Cerebellum (tissue), 4 donors: ENCODE measurements at places on chromosomes 2 and 18.

GRCh38 chr2:96225016-96225533 is 16.4 kb upstream of the STARD7 start:
- no peak for DNase-seq

DNA sequence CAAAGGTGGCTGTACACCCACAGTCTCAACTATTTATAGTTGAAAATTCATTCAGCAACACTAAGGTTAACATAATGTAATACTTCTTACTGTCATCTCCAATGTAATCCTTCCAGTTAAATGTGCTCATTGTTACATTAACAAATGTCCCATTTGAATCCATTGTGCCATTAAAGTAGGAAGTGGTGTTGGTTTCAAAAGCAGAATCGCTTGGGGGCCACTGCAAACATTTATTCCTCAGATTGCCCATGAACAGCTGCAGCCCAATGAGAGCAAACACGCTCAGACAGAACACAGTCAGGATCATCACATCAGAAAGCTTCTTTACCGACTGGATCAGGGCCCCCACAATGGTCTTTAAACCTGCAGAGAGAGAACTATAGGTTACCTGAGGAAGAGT is 41.4 kb downstream of the SCN3A start:
- no peak for DNase-seq

DNA sequence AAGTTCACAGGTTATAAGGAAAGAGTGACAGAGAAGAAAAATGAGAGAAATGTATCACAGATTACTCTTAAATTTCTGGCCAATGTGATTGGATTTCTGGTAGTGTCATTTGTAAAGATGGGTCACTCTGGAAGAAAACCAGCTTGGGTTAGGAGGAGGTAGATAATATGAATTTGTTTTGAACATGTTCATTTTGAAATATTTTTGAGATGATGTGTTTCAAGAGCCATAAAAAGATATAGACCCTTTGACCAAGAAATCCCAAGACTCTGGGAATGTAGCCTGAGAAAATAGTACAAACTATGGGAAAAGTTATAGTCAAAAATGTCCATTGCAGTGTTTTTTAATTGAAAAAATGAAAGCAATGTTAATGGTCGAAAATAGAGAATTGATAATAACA is 70.7 kb downstream of the CALCRL start:
- DNase-seq = no peak

DNA sequence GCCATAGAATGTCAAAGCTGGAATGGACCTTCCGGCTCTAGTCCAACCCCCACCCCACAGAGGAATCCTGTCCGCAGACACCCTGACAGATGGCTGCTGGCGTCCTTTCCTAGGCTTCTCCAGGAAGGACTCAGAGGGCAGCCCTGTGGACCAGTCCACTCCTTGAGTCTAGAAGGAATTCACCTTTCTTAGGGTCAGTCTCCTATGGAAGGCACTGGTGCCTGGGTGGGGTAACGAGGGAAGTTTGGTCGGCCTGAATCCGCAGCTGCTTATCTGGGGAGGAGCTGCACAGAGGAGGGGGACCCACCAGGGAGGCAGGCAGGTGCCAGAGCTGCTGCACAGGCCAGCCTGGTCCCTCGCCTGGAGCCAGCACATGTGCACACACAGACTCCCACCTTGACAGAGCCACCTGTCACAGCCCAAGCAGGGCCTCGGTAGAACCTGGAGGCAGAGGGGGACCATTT is 2.5 kb downstream of the DNMT3A start:
- peak; percentile 77 for DNase-seq

DNA sequence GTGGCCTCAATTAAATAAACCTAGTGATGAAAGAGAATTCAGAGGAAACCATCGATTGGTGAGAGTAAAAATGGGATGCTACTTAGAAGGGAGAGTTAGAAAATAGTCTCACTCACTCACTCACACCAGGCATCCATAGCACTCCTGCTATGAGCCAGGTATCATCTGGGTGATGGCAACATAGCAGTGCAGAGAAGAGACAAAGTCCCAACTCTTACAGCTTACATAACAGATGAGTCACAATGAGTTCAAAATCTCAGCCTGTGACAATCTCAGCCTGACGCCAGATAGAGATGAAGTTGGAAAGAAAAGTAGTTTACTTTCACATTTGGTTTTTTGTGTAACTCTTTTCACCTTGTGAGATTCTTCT is 55.4 kb upstream of the THOC1 start:
- no peak for DNase-seq

DNA sequence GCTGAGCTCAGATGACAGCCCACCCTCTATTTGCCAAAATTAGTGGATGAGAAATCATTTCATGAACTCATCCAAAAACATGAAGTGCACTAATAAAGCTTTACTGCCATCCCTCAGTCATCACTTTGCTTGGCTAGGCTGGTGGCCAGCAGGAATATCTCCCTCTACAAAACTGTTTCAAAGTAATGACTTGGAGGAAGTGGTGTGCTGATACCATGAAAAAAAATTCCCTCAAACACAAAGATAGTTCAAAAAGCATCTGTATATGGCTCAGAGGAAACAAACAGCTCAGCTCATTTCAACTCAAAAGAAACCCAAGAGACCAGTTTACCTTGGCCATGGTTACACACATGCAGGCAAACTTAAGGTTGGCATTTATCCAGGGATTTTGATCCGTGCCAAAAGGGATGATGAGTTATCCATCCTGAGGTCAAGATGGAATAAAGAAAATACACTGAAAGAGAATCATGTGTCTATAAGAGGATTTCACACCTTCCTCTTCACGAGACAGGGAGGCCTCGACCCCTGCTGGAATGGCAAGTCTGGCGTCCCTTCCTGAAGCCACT is 18.4 kb upstream of the WIPF1 start:
- DNase-seq = no peak

GRCh38 chr2:207801259-207801658 is 31.6 kb upstream of the FZD5 start:
- DNase-seq = no peak

DNA sequence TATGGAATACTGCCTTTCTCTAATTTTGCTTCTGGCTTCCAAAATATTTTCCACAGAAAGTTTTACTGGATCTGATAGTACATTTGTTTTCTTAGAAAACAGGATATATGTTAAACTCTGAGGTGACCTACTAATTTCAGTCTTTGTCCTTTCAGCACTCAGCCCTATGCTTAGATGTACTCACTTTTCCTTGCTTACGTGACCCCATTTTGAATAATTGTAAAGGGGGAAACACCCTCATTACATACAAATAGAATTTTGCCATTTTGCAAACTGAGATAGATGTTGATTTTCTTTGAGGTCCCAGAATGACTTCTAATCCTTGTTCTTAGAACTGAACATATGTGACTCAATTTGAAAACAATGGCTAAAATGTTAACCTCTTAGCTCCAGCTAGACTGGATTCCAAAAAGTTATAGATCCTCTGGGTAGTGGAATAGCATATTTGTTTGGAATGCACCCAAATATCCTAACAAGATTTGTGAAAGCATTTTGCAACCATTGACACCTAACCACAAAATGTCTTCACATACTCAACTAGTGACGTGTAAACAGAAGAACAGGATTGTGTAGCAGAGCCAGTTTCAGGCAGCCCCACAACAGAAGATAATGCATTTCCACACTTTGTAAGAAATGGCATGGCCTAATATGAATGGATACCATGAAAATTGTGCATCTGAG is 44.8 kb upstream of the EHBP1 start:
- no peak for DNase-seq

GRCh38 chr18:53796040-53796729 is 428.3 kb downstream of the MBD2 start:
- DNase-seq = no peak

- no peak for DNase-seq
Observed at GRCh38 chr2:9665898-9666297, 35.1 kb upstream of the YWHAQ start.

DNA sequence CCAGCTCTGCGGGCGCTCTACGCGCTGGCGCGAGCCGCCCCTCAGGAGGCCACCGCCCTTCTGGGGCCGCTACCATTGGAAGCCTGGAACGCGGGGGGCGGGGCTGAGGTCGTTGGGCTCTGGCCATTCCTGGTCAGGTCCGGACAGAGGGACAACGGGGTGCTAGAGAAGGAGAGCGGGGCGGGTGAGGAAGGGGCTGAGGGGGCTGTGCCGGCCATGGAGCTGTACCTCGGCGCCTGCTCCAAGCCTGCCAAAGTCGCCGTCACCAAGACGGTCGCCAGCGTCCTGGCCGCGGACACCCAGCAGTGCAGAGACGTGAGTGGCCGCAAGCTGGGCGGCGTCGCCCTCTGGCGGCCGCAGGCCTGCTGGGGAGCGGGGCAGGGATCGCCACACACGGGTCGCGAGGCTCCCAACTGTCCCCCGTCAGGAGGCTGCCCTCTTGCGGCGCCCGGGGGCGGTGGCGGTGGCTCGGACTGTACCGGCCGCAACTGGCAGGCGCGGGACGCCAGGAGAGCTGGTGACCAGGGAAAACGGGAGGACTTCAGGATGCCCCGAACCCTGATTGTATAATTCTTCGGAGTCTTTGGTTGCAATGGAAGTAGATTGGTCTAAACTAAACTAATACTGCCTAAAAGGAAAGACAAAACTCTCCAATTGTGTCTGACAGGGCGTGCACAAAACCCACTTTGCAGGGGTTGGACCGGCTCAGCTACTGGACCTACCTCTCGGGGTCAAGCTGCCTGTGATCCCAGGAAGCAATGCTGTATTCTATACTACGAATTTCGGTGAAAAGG is at the start of gene FSIP2:
TSS of gene FSIP2 (plus strand) at position 126 of the 794 bp plus-strand sequence. CDS start at position 217, 91 bp downstream.
- peak; percentile 17 for DNase-seq

GRCh38 chr2:85504778-85505261 is 34.1 kb upstream of the MAT2A start:
- no peak for DNase-seq

DNA sequence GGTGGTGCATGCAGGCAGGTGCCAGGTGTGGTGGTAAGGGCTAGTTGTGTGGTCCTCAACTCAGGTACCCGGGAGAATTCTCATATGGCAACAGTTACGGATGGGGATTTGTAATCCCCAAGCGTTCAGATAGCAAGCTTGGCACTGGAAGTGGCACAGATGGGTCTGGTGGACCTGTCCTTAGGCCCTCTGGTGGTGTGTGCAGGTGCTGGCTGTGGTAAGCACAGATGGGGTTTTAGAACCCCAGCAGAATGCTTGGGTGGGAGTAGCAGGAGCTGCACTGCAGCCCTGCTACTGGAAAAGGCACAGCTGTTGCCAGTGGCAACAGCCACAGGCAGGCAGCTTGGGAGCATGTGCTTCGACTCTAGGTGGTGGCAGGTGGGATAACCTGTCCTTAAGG is 948.2 kb upstream of the FAM98A start:
- DNase-seq = no peak

GRCh38 chr2:53994818-53995808 is 24.3 kb upstream of the PSME4 start:
- DNase-seq = no peak

DNA sequence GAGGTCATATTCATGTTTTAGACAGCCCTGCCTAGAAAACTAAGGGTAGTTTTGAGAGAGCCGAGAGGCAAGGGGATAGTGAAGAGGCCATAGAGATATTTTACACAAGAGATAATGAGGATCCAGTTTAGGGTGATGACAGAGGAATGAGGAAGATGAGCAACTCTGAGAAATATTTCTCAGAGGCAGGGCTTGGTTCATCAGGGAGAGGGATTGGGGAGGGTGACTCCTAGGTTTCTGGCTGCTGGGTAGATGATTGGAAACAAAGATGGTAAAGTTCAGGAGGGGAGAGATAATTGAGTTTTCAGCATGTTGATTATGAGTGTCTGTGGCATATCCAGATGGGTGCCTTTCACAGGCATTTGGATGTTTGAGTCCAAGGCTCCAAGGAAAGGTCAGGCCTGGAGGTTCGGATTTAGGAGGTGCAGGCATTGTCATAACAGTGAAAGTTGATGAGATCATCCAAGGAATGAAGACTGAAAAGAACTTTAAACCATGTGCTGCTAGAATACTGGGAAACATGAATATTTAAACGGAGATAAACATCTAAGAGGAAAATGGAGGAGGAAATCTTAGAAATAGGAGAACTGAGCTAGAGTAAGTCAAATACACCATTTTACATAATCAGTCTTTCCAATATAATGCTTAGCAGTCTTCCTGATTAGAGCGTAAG is 7.4 kb downstream of the MYL12B start:
- DNase-seq = no peak

DNA sequence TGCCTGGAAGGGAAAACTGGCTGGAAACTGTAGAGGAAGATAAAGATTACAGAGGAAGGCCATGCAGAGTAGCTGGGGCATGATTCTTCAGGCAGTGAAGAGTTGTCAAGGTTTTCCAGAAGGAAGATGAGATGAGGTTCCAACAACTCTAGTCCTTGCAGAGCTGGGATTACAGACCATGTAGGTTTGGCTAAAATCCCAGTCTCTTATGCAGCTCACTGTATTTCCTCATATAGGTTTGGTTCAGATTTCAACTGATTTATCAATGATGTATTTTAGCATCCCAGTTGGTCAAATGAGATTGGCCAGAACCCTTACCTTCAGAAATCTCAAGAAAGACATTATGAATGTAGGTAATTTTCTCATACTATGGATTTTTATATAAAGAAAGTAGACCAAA is 16.4 kb downstream of the FAP start:
- DNase-seq = no peak

DNA sequence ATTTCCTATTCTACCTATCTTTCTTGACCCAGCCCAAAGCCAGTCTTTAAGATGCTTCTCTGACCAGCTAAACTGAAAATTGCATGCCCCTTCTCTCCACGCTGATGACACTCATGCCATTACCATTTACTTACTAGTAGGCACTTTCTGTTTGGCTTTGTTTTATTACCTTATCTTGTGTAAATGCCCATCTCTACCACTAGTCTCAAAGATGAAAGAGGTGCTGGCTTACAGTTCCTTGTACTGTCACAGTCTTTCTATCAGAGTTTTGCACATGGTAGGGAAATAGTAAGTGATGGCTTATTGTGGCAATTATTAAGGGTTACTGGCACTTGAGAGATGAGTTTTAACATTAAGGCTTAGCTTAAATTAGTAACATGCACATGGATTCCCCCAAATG is 352.1 kb downstream of the RBM43 start:
- no peak for DNase-seq

GRCh38 chr2:86454238-86454637 is 13.1 kb downstream of the KDM3A start:
- DNase-seq = no peak

GRCh38 chr18:8386669-8387380 is 222.4 kb upstream of the RAB12 start:
- DNase-seq = no peak

GRCh38 chr18:22339913-22340312 is 77.8 kb downstream of the CTAGE1 start:
- DNase-seq = no peak

- DNase-seq = no peak
Observed at GRCh38 chr2:2564300-2565078, 233.4 kb upstream of the MYT1L start.

GRCh38 chr2:64923385-64923710 is 65.9 kb upstream of the SLC1A4 start:
- DNase-seq = peak; percentile 17

GRCh38 chr18:26721854-26722564 is 143.5 kb downstream of the AQP4 start:
- DNase-seq = no peak
